ENCODE measurements at places on chromosomes 4 and X.
A peak's percentile ranks its signal among the peaks of the same experiment; 100 is the strongest.

- DNase-seq: no peak
Observed at GRCh38 chr4:37793562-37793961, 32.9 kb upstream of the PGM2 start.

GRCh38 chr4:5143940-5144339, 92.7 kb downstream of the STK32B start:
- DNase-seq: no peak

DNA sequence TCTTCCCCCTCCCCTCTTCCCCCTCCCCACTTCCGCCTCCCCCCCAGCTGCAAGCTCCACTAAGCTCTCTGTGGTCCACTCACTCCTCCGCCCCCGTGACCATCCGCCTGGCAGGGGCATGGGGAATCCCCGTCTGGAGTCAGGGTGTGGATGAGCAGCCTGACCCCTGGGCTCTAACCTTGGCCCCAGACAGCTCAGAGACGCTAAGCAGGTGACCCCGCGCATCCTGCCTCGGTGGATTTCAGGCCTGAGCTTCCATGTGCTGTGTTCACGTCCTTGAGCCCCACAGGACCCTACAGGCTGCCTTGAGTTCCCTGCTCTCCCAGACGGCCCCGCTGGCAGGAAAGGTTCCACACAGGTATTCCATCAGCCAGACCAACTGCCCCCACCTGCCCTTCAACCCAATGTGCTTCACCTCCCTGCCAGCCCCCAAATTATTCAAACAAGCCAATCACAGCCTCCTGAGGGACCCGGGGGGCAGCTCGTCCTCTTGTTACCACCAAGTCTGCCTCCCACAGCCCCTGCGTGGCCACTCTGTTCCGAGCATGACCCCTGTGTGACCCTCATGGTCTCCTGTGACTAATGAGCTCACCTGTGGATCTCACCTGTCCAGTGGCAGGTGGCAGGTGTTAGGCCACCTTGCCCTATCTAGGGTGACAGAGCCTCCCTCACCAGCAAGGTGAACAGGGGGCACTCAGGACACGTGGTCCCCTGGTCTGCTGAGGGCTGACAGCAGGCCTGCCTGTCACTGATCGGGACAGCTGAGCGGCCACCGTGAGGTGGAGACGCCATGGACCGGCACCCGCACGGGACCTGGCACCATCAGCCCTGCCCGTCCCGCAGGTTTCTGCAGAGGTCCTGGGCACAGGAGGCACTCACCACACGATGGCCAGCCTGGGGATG, 73.2 kb upstream of the MXD4 start:
- DNase-seq: peak; percentile 65

DNA sequence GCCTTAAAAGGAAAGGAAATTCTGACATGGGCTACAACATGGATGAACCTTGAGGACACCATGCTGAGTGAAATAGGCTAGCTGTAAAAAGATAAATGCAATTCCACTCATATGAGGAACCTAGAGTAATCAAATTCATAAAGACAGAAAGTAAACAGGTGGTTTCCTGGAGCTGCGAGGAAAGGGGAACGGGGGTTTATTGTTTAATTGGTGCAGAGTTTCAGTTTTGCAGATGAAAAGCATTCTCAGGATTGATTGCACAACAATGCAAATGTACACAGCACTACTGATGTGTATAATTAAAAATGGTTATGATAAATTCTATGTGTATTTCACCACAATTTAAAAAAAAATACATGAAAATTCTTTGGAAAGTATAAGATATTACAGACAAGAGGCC, 24.0 kb downstream of the PLRG1 start:
- no peak for DNase-seq

- DNase-seq: no peak
Observed at GRCh38 chrX:150635952-150636351, 57.2 kb upstream of the MTMR1 start.

DNA sequence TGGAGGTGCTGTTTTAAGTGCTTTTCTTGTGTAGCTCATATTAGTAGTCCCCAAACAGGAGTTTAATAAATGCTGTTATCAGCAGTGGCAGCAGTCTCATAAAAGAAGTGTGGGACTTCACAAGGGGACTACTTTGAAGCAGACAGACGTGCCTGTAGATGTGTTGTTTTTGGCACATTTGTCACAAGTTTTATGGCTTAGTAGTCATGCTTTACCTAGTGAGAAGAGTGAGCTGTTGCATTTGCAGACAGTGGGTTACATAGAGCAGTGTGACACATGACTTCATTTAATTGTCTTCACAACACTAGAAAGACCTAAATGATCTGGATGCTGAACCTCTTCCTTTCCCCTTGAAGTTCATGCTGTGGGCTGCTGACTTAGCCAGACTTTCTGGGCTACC, 149.5 kb upstream of the MBNL3 start:
- DNase-seq: no peak
